LNCaP clone FGC (cell line): ENCODE measurements at places on chromosomes 6 and 20.

DNA sequence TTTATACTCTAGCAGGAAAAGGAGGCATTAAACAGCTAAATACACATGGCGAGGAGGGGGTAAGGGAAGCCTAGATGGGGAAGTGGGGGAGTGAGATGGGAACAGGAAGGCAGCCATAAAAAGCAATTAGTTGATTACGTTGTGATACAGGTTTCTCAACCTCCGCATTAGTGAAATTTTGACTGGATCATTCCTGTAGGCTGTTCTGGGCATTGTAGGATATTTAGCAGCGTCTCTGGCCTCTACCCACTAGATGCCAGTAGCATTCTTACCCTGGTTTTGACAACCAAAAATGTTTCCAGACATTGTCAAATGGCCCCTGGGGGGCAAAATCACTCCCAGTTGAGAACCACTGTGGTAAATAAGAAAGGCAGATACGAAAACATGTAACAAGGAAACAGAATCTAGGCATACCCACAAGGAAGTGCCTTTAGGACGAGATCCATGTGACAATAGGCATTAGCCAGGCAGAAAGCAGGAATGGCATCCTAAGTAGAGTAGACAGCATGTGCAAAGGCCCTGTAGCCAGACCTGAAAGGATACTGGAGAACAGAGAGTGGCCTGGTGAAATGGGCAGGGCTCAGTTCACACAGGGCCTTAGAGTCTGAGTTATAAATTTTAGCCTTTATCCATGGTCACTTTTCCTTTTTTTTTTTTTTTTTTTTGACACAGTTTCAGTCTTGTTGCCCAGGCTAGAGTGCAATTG is 25.8 kb upstream of the PTPN1 start:
- DNase-seq = no peak

GRCh38 chr6:34602318-34603111 is 46.4 kb upstream of the SPDEF start:
- peak; percentile 96 for DNase-seq

GRCh38 chr20:44959638-44960102 is 527 bp downstream of the TOMM34 start:
- DNase-seq = no peak

GRCh38 chr20:50561379-50562078 is 51.3 kb downstream of the PTPN1 start:
- no peak for DNase-seq

DNA sequence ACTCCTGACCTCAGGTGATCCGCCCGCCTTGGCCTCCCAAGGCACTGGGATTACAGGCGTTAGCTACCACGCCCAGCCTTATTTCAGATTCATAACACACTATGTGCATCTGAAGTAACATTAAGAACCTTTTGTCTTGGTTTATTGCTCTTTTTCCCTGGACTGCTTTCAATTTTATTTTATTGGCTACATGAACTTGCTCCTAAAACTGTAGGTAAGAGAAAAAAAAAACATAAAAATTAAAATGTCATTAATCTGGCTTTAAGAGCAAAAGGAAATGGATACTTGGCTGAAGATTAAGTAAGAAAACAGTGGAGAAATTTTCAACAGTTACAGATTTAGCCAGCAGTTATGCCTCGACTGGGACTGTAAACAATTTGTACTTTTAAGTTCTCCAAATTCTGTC is 62.5 kb downstream of the GJA1 start:
- peak; percentile 69 for DNase-seq

DNA sequence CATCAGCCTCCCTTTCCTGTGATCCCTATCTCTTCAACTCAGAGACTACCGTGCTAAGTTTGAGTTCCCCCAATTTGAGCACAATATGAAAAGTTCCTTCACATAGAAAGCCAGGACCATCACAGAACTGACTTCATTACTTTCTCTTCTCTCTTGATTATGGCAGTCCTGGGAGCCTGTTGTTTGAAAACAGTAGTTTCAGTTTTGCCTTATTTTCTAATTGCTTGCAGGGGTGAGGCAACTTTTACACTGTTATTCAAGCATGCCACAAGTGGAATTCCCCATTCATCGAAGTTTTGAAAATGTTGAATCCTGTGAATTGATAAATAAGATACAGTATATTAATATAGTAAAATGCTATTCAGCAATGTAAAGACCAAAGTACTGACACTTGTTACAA is 569.7 kb upstream of the MARCKS start:
- DNase-seq = no peak

DNA sequence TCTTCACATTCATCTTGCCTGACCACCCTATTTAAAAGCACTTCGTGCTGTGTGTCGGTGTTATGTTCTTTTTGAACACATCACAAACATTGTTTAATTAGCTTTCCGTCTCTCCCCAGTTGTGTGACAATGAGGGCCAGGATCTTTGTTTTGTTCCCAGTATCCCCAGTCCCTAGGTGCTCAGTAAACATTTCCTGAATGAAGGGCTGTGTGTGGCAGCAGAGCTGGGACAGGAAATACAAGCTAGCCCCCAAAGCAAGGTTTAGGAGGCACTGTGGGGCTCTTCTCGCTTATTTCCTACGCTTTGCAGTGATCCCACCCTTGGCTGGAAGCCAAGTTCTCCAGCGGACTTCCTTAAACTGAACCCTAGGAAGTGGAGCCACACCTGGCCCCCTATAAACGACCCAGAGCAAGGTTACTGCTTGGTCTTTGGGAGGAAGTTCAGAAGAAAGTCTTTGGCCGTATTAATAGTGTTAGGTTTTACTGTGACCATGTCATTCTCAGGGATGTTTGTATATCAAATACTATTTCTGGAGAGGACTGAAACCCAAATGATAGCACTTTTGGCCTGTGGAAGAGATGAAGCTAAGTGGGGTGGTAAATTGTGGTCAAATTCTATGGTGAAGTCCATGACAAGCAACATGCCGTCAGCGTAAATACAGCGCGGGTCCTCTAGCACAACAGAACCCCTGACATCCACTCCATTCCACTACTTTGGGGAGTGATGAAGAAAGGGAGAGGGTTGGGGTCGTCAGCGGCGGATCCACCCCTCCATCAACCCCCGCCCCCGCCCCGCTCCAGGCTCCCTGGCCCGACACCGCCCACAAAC is 570 bp upstream of the FANCE start:
- DNase-seq = no peak

DNA sequence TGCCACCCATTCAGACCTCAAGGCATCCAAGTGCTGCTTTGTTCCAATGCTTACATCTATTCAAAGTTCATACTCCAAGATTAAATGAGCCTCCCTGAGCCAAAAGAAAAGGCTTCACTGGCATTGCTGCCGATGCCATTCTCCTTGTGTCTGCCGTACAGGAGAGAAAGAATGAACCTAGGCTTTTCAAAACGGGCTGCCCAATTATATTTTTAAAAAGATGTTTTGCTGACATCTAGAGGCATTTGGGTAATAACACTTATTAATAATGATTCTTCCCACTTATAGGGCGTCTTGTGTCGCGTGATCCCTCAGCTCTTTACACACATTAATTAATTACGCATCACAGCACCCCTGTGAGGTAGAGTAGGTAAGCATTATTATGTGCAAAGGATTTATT is 545.6 kb downstream of the PKHD1 start:
- DNase-seq = peak; percentile 36

DNA sequence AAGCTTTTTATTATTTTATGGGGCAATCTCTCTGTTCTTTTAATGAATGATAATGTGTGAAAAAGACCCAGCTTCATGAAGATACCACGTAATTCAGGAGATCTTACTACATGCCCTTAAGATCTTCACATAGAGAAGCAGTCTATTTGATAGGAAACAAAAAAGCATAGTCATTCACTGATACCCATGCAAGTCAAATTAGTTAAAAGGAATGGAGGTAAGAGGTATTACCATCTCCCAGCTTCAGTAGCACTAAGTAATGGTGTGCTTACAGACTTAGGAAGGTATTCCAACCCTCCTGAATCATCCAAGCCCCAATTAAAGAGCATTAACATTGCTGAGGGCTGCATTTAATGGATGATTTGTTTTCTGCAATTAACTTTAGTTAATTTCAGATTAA is 364.7 kb downstream of the SYNE1 start:
- no peak for DNase-seq

DNA sequence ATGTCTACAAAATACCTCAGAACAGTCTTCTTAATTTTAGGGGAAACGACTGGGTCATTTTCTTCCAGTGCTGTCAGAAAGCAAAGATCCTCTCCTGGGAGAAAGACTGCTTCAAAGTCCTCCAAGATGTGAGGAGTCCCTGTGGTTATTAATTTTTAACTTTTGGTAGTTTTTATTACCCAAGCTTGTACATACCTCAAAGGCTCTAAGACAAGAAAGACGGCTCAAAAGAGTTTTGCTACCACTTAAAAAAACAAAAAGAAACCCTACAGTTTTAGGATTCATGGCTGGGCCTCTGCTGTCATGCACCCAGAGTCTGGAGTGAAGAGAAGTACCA is 56.1 kb upstream of the APCDD1L start:
- no peak for DNase-seq

DNA sequence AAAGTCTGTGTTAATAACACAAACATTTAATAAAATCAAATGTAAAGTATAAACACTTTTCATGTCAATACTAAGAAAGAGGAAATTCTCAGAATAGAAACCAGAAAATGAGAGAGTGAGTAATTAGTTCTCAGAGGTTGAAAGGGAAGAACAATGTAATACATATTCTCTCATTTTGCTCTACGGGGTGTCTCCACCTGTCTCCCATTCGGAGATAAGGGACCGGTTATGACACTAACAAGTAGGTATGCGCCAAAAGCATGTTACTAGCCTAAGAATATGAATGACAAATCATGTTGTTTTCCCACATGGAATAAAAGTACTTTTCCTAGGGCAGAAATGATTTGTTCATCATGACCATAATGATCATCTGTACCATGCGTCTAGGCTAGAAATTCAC is 35.6 kb upstream of the PRELID3B start:
- DNase-seq = no peak

DNA sequence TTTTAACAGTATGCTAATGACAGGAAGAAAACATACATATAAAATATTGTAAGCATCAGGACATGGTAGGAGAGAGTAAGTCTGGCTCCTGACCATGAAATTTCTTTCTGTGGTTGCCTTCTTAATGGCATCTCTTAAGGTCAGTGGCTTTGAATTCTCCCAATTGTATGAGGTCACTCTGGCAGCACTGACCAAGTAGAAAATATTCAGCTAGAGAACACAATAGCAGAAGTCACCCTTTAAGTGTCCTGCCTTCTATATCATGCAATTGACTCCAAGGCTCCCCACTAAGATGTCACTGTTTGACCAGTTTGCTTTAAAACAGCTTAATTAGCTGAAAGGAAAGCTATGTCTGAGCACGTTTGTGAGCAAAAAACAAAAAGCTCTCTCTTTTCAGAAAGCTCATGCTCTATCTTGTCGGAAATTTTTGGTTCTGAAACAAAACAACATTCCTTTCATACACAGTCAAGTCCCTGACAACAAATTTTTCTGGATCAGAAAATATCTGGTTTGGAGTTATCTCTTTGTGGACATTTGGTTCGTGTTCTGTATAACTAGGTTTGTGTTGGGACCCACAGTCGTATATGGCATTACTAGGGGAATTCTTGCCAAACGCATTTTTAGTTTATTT is 120.9 kb upstream of the IFNGR1 start:
- no peak for DNase-seq

GRCh38 chr20:54040531-54040930 is 29.9 kb downstream of the BCAS1 start:
- DNase-seq = no peak

DNA sequence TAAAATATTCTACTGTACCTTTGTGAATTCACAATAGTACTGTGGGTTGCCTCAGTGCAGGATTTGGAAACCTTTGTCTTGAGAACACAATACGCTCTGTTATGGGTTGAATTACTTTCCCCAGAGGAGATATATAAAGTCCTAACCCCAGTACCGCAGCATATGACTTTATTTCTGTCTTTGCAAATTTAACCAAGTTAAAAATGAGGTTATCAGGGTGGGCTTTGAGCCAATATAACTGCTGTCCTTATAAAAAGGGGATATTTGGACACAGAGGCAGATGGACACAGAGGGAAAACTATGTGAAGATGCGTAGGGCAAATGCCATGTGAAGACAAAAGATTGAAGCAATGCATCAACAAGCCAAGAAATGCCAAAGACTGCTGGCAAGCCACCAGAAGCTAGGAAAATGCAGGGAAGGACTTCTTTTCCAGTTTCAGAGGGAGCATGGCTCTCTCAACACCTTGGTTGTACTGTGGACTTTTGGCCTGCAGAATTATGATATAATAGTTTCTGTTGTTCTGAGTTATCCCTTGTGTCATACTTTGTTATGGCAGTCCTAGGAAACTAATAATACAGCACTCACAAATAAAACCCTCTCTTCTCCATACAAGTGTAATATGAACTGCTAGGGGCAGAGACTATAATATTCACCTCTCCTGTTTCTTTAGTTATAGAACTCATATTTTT is 292.6 kb upstream of the SPTLC3 start:
- DNase-seq = no peak

- no peak for DNase-seq
These were observed 44.3 kb upstream of the IRF4 start for GRCh38 chr6:347232-347631.

- no peak for DNase-seq
These were observed 20.7 kb upstream of the RBBP8NL start for GRCh38 chr20:62448038-62448437.

DNA sequence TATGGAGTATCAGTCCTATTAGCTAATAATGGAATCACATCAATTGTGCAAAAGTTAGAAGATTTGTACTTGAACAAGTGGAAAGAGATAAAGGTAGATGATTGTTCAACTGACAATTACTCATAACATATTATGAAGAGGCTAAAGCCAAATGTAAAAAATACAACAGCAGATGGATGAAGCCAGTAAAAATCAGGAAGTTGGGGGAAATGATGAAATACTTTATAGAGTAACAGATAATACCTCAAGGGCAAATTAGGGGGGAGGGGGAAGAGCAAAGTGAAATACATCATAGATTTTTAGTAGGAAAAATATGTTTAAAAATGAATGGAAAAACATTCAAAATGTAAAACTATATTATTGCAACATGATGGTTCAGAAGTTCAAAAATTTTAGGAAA is 114.0 kb downstream of the PDSS2 start:
- DNase-seq = no peak

DNA sequence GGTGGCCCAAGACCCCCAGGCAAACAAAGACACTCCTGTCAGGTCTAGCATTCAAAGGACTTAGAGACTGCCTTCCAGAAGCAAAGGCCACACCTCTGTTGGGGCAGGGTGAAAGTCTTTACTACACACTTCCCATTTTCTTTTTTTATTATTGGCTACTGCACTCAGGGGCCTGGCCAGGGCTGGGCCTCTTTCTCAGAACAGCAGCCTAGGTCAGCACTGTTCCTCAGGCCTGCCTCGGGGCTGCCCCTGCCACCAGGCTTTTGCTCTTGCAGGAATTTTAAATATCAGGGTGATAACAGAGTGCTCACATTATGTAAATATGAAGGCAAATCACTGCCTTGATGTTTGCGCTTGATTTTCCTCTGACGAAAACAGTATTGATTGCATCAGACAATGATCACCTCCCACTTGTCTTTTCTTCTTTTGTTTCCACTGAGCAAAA is 18.5 kb downstream of the GSTA4 start:
- no peak for DNase-seq

GRCh38 chr6:149990661-149991471 is 27.1 kb downstream of the ULBP1 start:
- DNase-seq = no peak

- DNase-seq = no peak
These were observed 37.2 kb downstream of the TRMT6 start for GRCh38 chr20:5913166-5913565.

GRCh38 chr20:46021361-46022359 is 7.4 kb upstream of the SLC12A5 start:
- DNase-seq = no peak
